AG09309 (cell line): ENCODE measurements at places on chromosomes 13 and 19.

- no peak for DNase-seq
These were observed 6.0 kb downstream of the STK24 start for GRCh38 chr13:98570929-98571372.

- DNase-seq: peak; percentile 72
These were observed 142.5 kb downstream of the DCLK1 start for GRCh38 chr13:35988648-35989081.

DNA sequence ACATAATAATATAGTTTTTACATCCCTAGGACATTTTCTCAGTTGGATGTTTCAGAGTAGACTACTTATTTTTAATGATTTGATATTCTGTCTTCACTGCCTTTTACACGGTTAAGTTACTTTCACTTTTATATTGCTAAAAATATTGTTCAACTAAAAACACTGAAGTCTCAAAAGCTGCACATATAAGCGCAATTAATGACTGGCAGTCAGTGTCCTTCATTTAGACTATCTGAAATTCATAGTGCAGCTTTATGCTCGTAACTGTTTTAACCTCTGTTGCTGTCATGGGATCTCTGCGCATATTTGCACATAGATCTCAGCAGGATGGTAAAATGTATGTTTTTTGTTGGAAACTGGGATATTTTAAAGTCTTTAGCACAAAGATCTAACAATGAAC lies 864.3 kb downstream of the SLITRK6 start:
- DNase-seq: no peak

DNA sequence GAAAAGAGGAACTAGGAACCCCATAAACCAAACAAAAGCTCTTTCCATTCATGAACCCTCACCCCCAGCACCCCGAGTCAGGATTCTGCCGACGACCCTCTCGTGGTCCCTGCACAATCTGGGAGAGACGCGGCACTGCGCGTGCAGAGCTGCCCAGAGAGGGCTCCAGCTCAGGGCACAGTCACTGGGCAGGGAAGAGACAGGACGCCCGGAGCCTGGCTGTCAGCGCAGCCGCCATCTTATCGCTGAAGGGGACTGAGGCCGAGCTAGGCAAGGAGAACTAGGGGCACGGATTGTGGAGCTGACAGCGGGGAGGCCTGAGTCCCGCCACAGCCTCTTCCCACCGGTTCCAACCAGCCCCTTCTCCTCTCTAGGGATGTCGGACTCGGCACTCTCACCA lies 349 bp downstream of the ZNF98 start:
- DNase-seq: no peak

DNA sequence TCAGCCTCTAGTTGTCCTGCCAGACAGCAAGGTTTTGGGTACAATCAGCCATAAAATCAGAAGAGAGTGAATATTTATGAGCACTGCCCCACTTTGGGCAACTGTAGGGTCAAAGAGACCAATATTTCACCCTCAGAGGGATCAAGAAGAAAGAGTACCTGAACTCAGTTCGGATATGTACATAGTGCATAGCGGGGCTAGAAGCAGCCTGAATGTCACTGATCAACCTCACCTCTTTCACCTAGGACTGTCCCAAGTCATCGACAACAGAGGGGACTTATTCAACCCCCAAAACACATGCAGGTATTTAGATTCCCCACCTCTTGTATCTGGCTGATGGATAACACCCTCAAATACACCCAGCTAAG lies 446.9 kb downstream of the COG6 start:
- DNase-seq: no peak

GRCh38 chr13:30191491-30192100 lies 115.8 kb downstream of the KATNAL1 start:
- DNase-seq: no peak

GRCh38 chr19:12647490-12648071 lies 19.0 kb downstream of the MAN2B1 start:
- DNase-seq: no peak

DNA sequence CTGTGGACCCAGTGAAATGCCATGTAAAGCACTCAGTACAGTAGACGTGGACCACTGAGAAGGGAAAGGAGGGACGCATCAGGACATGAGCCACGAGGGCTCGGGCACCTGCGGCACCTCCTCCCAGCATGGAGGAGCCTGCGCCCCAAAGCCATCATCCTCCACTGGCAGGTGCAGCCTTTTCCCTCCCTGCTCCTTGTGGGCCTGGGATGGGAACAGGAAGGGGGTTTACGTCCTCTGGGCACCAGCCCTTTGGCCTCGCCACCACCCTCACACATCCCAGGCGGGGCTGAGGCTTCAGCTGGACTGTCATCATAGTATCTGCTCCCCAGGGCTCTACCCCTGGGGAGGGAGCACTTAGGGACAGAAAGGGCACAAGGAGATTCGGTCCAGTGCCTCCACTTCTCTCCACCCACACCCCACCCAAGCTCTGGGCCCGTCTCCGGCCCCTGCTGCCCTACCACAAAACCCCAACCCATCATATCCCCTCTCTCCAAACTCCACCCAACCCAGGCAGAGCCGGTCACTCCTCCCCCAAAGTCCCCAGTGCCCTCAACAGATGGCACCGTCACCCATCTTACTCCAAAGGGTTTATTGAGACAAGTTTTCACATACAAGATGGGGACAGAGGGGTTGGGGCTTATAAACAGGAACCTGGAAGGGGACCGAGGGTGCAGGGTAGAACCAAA lies 2.2 kb upstream of the PRKD2 start:
- no peak for DNase-seq

DNA sequence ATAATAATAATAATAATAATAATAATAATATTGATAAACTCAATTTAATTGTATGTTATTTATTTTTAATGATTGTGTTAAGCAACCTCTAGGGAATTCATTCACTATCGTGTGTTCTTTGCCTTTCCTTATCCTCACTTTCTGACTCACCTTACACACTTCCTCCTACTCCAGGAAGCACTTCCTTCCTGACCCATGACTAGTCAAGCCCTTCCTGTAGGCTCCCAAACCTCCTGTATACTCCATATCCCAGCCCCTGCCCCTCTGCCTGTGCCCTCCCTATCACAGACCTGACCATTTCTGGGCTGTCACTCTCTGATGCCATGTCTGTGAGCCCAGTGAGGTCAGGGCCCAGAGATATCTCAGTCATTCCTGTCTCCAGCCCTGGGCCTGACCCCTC lies 7.6 kb downstream of the LGALS4 start:
- DNase-seq: no peak

DNA sequence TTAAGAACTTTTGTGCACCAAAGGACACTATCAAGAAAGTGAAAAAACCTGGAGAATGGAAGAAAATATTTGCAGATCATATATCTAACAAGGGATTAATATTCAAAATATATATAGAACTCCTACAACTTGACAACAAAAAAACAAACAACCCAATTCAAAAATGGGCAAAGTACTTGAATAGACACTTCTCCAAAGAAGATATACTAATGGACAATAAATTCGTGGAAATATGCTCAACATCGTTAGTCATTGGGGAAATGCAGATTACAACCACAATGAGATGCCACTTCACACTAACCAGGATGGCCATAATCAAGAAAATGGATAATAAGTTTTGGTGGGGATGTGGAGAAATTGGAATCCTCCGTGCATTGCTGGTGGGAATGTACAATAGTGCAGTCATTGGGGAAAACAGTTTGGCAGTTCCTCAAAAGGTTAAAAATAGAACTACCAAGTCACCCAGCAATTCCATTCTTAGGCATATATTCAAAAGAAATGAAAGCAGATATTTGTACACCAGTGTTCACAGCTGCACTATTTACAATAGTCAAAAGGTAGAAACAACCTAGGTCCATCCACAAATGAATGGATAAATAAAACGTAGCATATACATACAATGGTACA lies 2.2 kb upstream of the LSR start:
- DNase-seq: no peak

DNA sequence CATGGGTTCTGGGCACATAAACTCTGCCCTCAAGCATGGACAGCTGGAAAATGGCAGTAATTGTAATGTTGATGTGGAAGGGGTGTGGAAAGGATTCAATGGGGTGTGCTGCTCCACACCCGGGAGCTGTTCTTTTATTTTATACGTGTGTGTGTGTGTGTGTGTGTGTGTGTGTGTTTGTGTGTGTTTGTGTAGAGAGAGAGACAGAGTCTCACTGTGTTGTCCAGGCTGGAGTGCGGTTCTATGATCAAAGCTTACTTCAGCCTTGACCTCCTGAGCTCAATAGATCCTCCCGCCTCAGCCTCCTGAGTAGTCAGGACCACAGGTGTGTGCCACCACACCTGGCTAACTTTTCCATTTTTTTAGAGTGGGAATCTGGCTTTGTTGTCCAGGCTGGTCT lies 2.8 kb downstream of the MRPS12 start:
- DNase-seq: no peak

DNA sequence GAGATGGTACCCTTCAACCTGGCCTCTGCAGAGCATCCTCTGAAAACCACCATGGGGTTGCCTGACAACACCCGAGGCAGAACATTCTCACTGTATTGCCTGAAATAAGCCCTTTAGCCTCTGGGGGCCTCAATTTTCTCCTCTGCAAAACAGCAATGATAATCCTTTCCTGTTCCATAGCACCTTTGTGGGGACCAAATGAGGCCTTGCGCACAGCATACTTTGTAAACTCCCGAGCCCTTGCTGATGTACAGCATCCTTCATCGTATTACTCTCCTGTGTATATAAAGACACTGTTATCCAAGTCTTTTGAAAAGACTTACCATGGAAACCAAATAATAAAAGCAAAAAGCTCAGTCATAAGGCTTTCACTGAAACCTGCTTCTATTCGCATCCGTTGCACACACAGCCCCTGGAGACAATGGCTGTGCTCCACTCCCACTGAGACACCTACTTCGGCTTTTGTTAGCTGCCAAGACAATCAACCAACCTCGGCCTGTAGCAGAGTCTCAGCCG lies 276.0 kb downstream of the FOXO1 start:
- DNase-seq: no peak

DNA sequence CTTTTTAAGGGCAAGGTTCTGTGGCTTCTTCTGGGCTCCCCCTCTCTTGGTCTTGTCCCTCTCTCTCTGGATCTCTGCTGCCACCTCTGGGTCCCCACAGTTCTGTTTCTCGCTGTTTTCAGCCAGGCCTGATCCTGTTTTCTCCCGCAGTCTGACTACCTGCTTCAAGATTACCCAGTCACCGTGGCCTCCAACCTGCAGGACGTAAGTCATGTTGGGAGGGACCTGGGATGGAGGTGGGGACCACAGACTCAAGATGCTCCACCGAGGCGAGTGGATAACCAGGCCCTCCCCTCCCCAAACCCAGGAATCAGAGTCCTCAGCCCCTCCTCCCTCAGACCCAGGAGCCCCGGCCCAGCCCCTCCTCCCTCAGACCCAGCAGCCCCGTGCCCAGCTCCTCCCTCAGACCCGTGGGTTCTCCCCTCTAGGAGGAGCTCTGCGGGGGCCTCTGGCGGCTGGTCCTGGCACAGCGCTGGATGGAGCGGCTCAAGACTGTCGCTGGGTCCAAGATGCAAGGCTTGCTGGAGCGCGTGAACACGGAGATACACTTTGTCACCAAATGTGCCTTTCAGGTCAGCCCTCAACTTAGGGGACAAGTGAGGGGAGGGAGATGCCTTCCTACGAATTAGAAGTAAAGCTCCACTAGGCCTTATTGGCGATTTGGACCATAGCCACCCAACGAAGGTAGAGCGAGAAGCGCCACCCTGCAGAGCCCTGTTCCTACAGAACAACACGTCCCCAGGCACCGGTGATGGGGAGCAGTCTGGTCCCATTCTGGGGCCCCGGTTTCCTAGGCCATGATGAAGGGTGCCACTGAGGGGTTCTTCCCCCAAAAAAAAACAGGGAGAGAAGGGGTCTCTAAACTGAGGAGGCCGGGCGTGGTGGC lies 2.2 kb downstream of the FLT3LG start:
- no peak for DNase-seq

DNA sequence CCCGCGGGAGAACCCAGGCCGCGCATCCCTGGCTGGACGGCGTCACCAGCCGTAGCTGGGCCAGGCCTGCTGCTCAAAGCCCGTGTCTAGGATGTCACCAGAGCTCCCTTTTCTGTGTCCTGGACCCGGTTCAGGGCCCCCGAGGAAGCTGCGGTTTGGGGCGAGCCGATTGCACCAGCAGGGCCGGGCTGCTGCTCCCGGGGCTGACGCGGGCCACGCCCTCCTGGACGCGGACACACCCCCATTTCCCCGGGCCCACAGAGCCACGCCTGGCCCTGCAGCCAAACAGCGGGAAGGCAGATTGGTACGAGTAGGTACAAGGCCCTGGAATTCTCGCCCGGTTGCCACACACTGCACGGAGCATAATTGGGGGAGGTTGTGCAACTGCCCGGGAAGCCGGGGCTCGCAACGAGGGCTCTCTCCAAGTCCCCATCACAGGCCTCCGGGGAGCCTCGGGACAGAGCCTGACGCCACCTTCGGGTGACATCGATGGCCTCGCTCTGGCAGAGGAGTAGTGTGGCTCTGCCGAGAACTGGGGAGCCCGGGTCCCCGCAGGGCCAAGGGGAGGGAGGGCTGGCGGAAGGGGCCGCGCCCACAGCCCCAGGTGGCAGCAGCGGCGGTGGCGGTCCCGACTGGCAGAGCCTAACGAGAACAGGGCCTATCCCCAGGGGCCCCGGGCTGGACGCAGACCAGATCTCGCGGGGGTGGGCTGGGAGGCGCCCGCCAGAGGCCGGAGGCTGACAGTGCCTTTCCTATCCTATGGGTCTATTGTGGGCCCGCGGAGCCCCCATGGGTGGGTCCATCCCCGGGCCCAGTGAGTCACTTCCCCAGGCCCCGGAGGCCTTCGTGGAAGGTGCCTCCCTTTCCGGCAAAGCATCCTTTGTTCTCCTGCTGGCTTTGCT lies 23.5 kb downstream of the KCTD15 start:
- DNase-seq: no peak

DNA sequence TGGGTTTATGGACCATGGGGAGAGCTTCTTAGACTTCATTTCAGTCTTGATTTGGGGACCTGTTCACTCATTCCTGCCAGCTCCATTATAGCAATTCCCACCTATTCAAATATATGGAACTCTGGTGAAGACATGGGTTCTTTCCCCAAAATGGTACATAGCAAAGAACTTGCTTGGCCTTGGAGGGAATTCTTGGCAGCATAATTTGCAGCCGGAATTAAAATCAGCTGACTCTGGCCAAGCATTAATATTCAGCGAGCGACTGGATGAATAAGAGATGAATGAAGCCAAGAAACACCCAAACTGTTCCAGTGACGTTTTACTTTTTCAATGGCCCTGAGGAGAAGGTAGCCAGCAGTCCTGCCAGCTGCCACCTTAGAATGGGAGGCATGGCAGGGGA lies 88.4 kb upstream of the SOX1 start:
- no peak for DNase-seq

GRCh38 chr19:16888629-16889365 lies at the start of gene F2RL3:
Gene F2RL3 (plus strand): TSS chr19:16888999. CDS start chr19:16889190, 191 bp downstream.
- DNase-seq: no peak

GRCh38 chr19:17829855-17830566 lies 8.7 kb upstream of the INSL3 start:
- DNase-seq: no peak

GRCh38 chr13:25493931-25494640 lies 122.3 kb downstream of the ATP8A2 start:
- no peak for DNase-seq

DNA sequence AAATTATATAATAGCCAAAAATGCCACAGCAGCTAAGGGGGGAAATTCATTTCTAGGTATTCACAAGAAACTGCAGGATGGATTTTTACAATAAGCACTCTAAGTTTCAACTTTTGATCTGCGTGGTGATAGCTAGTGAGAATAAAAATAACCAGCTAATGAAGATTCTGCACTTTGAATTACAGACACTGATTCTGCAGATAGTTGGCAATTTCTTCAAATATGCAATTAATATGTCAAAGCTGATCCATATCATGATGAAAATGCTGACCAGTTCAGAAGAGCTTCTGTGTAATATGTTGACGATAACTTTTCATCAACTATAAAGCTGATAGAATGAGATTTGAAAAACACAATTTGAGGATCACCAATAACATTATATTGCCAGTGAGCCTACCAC lies 1272.9 kb downstream of the EFNB2 start:
- no peak for DNase-seq

- no peak for DNase-seq
These were observed 34.3 kb upstream of the TNFSF11 start for GRCh38 chr13:42539670-42540069.
